ENCODE measurements at places on chromosomes 12 and 14.
A peak's percentile ranks its signal among the peaks of the same experiment; 100 is the strongest.

DNA sequence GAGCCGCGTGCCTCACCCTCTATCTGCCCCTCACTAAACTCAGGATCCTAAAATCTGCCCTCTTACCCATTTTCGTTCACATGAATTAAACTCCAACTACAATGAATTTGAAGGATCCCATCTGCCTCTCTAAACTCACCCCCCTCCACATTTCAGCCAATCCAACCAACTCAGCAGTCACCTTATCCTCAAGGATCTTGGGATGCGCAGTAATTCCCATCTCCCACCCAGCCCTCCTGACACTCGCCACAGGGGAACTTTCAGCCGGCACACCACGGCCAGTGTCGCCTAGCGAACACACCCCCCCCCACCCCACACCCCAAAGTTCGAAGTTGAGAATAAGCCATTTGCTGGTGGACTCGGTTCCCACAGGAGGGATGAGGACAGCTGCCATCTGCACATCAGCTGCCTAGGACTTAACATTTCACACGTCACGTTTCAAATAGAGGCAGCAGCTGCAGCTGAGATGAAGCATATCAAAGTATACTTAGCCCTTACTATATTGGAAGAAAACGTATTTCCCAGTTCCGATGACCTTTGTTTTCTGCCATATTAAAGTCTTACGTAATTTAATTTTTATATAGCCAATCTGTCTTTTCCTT is 8.7 kb upstream of the SELPLG start:
- DNase-seq = no peak

DNA sequence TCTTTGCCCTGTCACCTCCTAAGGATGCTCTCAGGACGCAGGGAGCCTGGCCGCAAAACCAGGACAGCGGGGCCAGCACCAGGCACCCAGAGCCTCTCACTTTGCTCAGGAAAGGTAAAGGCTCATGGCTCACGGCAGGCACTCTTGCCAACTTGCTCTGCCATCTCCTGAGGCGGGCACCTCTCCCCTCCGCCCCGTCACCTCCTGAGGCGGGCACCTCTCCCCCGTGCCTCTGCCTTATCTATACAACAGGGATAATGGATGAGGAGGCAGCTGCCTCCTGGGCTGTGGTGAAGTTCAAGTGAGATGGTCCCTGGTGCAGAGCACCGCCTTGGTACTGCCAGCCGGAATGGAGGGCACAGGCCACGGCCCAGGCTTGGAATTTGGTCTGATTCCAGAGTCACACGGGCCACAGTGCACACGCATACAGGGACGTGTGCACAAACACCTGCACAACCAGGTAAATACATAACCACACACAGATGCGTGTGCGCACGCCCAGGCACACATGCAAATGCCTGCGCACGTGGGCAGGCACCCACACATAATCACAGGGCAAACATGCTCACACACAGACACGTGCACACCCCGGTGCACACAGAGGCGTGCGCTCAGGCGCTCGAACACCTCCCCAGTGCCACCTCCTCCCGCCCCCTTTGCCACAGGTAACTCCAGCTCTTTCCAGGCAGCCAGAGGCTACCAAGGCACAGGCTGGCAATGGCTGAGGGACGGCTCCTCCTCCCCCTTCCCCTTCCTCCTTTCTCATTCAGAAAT is 11.6 kb downstream of the DEGS2 start:
- no peak for DNase-seq

- peak; percentile 14 for DNase-seq
Observed at GRCh38 chr12:52197371-52198231, 5.8 kb upstream of the KRT80 start.

GRCh38 chr12:116588390-116589028 is 29.3 kb downstream of the MAP1LC3B2 start:
- no peak for DNase-seq

DNA sequence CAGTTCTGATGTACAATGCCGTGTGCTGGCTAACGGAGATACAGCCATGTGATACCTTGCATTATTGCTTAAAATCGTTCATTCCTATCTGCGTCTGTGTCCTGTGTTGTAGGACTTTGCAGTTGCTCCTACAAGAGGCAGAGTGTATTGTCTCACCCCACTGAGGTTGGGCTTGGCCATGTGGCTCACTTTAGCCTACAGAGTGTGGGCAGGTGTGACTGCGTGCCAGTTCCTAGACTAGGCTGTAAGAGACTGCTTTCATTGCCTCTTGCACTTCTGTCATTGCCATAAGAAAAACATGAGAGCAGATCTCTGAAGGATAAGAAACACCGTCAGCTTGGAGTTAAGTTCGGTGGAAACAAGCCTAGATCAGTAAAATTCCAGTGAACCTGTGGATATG is 197.7 kb upstream of the CRY1 start:
- DNase-seq = no peak

- DNase-seq = no peak
Observed at GRCh38 chr14:73663548-73664212, 18.9 kb downstream of the DNAL1 start.

DNA sequence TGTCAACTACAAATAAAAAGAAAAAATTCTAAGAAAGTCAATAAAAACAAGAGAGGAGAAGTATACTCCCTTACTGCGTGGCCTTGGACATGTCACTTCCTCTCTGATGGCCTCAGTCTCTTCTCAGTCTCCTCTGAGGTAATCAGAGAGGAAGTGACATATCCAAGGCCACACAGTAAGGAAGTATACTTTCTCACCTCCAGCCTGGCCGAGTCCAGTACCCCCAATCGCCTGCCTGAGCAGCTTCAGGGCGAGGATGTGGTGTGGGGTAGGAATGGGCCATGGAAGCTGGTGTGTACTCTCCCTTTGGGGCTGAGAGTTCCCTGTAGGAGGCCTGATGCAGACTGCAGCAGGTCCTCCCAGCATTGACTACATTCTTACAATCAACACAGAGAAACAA is 15.8 kb downstream of the VDR start:
- no peak for DNase-seq

- DNase-seq = no peak
Observed at GRCh38 chr14:19873178-19873577, 1.8 kb upstream of the OR4K2 start.

GRCh38 chr12:123670882-123671728 is at the start of gene TCTN2:
Gene TCTN2, plus strand, starts transcription at chr12:123671113. Its CDS starts 128 bp downstream, at chr12:123671241.
- DNase-seq = peak; percentile 88

GRCh38 chr14:65329911-65330310 is 82.6 kb upstream of the FUT8 start:
- DNase-seq = no peak

DNA sequence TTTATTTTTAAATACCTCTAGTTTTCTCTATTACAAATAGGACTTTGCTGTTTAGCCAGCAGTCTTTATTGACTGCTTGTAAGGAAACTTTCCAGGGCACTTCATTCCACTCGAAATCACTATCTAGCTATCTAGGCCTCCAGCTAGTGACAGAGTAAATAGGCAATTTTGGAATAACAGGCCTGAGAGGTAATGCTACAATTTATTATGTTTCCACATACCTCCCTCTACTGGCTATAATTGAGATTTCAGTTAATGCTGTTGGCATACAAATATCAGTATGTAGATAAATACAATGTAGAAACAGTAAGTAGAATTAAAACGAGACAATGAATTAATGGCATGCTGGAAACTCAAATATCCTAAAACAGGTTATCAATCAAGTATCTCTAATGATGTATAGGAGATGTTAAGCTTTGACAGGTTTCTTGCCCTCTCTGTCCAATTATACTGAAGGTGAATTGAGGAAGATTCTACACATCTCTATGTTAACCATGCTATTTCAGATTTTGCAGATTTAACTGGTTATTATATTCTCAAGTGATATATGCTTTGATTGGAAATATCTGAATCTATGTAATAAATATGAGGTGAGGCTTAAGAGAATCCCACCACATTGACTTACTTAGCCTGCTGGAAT is 7.2 kb downstream of the DTD2 start:
- DNase-seq = peak; percentile 13

DNA sequence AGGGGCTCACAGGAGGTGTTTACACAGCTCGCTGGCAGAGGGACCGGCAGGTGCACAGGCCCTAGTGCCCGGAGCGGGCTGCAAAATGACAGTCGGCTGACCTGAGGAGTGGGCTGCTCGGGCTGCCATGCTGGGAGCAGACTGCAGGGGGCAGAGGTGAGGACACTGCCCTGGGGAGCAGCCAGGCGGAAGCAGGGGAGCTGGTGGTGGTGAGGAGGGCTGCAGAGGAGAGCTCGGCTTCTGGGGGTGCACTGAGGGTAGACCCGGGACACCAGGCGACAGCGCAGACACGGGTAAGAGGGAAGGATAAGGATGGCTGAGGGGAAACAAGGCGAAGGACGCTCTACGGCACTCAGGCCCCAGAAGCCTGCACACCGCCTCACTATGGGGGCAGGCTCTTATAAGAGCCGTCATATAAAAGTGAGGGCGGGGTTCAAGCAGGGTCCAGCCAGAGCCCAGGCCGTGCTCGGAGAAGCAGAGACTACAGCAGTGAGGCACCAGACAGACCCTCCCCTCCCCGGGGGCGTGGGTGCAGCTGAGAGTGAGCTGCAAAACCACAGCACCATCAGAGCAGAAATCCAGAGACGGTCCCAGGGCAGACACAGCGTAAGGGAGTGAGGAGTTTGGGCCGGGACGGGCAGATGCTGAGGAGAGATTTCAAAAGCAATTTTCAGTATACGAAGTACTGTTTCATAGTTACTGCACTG is 62.5 kb downstream of the CCDC88C start:
- peak; percentile 76 for DNase-seq

DNA sequence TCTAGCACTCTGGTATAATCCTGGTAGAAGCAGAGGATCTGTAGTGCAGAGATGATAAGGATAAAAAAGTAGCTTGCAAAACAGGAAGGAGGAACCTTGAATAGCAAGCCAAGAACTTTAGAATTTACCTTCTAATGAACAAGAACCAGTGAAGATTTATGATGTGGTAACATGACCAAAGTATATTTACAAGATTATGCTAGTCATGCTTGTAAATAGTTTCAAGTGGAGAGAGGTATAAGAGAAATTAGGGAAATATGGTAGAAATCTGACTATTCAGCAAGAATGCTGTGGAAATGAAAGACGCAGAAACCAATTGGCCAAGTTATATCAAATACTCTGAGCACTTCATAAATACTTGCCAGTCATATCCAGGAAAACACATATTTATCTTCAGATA is 47.8 kb downstream of the ERGIC2 start:
- DNase-seq = no peak

DNA sequence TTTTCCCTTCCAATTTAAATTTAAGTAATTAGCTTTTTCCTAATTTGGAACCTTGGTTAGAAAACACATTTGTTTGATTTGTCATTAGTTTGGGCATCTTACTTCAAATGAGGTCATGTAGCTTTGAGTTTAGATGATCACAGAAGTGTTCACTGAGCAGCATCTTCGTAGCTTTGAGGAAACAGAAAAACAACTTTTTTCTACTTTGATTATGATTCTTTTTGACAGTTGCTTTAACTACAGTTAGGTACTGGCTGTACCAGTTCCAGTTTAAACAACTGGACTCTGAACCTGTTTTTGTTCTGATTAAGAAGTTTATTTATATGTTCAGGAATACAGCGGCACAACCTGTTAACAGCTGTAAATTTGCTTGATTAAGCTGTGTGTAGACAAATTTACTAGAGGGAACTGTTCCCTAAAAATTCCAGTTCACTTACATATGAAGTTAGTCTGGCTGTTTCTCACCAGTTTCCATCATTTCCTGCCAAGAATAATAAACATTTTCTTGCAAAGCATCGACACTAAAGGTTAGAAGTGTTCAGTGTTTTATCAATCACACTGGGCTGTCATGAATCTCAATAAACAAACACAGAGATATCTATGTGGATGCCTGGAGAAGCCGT is 191.9 kb downstream of the RAD51B start:
- no peak for DNase-seq

GRCh38 chr14:72743626-72744025 is 150.3 kb downstream of the DPF3 start:
- no peak for DNase-seq

- DNase-seq = no peak
Observed at GRCh38 chr12:123546281-123546680, 12.8 kb upstream of the RILPL1 start.

- DNase-seq = no peak
Observed at GRCh38 chr12:92718483-92718990, 15.7 kb downstream of the PLEKHG7 start.

DNA sequence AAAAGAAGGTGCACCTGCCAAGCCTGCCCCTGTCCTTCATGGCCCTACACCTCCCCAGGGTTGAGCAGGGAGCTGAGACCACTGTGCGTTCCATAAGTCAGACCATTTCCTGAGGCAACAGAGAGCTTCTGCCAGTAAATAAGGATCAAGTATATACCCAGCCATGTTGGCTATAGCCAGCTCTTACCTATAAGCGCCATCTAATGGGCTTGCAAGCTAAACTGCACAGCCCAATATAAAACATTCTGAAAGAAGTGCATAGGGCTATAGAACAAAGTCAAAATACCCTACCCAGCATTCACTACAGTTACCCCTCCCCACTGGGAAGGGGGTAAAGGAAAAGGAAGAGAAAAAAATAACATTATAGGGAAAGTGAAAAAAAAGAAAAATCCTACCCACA is 59.3 kb upstream of the SCAF11 start:
- DNase-seq = no peak

DNA sequence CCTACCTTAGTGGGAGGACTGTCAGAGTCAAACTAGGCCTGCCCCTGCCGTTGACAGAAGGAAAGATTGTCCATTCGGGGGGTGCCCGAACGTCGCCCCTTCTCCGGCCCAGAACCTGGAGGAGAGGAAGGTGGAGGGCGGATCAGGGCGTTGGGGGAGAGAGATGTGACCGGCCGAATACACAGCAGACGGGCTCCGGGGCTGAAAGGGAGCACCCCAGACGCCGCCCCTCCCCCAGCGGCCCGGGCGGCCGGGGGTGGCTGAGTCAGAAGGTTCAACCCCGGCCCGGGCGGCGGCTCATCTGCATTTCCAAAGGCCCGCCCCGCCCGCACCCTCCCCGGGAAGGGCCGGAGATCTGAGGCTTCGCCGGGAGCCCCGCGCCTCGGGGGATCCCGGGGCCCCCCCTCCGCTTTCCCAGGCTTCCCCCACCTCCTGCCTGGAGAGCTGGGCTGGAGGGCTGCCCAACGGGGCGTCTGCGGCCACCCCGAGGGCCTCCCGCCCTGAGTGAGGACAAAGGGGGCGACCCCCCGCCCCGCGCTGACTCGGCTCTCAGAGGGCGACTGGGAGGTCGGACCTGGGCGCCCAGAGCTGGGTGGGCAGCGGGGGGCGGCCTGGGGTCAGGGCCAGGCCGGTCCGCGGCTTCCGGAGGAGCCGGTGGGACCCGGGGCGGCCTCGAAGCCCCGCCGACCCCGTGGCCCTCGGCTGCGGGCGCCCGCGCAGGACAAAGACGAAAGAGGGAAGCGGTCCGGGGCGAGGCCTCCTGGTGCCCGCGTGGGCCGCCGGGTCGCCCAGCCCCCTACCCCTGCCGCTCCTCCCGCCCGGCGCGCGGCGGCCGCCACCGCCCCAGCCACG is 3.7 kb upstream of the SETD1B start:
- peak; percentile 35 for DNase-seq

DNA sequence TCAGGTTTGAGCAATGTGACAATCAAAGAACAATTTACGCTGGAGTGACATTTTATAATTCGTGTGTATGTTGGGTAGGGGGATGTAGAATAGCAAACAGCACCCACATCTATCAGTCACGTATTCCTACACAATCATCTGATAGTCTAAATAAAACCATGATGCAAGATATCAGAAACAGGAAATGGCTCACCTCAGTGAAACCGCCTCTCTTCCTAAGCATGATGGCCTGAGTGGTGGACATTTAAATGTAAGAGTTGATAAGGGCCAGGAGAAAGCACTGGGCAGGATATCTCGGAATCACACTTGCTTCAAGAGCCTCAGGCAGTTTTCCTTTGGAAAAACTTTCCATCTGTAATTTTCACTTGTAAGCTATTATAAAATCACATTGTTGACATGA is 128.2 kb downstream of the GRIP1 start:
- no peak for DNase-seq

- no peak for DNase-seq
Observed at GRCh38 chr12:20436316-20436715, 68.0 kb downstream of the PDE3A start.

- no peak for DNase-seq
Observed at GRCh38 chr14:43003845-43004244, 1397.2 kb downstream of the LRFN5 start.
